ENCODE measurements at places on chromosomes 5 and 9.

DNA sequence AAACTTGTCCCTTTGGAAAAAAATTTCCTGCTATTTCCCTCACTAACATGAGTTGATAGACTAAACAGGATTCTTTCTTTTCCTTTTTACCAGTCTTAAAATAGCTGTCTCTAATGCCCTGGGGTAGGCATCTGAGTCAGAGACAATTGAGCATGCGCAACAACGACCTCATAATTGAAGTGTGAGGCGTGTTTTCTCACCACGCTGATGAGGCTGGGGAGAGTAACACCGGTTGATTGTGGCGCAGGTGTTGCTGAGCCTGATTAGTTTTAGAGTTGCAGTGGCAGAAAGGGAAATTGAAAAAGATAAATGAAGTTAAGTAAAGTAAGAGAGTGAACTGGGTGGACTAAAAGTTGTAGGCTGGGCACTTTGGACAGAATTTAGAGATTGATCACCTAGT lies 213.7 kb downstream of the TLR4 start:
- no peak for DNase-seq

- no peak for DNase-seq
Observed at GRCh38 chr5:1410156-1411014, 34.9 kb downstream of the SLC6A3 start.

- DNase-seq, result no peak
Observed at GRCh38 chr9:27041746-27042145, 36.3 kb upstream of the LRRC19 start.

- DNase-seq, result no peak
Observed at GRCh38 chr5:141155540-141156374, 5.9 kb downstream of the PCDHB6 start.

- DNase-seq, result no peak
Observed at GRCh38 chr5:119943148-119943547, 313.8 kb downstream of the FAM170A start.

DNA sequence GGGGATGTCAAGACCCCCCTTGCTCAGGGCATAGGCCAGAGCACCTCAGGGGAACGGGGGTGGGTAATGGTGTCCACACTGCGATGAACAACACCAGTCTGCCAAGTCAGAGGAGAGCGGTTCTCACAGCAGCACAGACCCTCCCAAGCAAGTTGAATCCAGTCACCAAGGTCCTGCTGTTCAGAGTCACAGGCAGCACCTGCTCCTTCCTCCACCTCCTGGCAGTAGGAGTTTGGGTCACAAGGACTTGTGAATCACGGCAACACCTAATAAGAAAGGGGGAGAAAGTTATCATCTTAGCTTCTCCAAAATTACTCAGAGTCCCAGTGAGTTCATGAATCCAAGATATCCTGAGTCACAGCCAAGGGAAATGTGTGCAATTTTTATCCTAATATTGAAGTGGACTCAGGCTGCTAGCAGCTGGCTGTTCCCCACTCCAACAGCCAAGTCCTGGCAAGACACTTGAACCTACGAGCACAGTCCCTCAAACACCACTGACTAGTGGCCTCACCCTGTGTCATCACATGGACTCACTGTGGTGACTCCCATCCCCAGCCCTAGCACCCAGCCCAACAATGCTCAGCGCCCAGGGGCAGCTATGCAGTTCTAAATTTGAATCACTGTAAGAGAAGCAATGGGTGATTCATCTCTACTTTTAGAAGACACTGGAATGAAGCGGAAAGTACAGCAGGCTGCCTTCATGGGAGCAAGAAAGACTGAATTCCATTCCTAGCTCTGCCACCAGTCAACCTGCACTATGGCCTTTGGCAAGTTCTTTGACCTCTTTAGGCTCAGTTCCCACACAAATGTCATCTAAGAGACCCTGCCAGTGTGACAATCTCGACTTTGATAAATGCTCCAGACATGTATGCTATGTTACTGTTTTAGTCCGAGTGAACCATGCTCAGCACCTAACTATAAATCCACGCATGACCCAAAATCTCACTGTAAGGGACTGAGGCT lies 113.7 kb downstream of the KLHL3 start:
- DNase-seq, result peak; percentile 67

DNA sequence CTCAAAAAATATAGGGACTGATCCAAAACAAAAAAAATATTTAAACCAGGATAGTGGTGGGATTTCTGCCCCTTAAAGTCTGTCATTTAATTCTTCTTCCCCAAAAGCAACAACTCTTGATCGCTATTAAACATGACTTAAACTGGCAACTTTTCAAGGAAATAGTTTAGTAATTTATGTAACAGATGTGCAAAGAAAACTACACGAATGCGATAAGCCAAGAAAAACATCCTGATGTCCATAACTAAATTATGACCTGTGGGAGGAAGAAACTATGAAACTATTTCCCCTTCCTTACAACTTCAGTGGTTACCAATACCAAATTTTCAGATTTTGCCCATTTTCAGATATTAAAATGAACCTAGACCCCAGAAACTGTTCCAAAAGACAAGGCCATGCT lies 31.5 kb downstream of the CLINT1 start:
- no peak for DNase-seq

DNA sequence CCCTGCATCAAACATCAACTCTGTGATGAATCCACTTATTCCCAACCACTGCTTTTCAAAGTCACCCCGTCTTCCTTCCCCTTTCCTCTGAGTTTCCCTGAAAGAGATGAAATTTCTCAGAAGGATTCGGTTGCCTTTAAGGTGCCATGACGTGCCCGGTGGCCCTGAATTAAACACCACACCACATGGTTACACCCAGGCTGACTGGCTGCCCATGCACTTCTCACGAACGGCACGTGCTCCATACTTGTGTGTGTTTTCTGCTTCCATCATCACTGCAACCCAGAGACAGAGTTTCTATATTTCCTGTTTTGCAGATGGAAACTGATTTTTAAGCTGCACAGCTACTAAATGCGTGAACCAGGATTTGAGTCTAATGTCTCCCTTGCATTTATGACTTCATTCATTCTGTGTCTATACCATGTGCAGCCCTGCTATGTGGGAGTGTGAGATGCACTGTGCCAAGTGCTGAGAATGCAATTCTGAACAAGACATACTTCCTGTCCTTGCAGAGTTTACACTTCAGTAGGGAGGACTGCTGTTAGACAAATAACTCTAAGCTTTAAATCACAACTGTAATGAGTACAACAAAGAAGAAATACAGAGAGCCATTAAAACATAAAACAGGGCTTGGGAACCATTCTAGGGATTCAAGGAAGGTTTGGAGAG lies 162.9 kb downstream of the NXNL2 start:
- no peak for DNase-seq

DNA sequence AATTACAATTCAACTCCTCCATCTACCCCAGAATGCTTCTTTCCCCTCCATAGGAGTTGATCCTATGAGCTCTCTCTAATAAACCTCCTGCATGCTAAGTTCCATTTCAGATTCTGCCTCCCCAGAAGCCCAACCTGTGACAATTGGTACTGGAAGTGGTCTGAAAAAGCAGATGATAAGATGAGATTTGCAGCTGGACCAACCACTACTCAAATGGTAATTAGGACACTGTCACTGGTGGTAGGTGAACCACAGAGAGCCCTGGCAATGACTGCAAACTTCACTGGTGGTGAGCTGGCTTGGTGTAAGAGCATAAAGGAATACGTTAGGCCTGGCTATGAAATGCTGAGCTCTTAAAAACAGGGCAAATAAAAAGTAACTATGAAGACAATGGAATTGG lies 112.6 kb downstream of the ESM1 start:
- DNase-seq, result no peak

GRCh38 chr5:25891691-25892090 lies 1146.7 kb downstream of the CDH9 start:
- DNase-seq, result no peak

DNA sequence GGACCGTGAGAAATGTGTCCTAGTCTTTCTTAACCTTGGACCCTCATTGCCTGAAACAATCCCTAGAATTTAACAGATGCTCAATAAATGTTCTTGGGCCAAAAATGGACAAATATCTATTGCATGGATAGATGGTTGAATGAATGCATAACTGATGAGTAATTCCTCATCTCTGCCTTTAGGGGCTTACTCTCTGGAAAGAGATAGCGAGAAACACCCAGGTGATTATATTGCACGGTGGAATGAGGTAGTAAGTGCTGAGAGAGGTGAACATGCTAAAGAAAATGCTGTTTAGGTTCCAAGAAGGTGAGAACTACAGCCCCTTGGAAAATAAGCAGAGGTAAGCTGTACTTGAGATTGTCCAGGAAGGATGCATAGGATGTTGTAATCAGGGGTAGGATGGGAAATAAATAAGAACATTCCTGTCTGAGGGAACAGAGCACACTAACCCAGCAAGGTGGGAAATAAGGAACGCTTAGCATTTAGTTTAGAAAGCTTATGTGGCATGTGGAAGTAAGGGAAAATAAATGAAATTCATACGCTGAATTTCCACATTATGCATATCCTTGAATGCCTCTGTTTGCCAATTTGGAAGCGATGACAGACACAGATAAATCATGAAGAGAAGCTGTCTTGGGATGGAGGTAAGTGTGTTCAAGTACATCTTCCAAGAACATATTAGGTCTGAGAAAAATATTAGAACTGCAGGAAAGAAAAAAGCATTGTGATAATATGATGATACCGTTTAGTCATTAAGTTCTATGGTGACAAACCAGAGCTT lies 426.6 kb downstream of the ARHGEF28 start:
- no peak for DNase-seq

- no peak for DNase-seq
Observed at GRCh38 chr5:134328619-134329018, 38.4 kb downstream of the CDKL3 start.

- DNase-seq, result no peak
Observed at GRCh38 chr9:136656183-136656738, 6.5 kb upstream of the EGFL7 start.

DNA sequence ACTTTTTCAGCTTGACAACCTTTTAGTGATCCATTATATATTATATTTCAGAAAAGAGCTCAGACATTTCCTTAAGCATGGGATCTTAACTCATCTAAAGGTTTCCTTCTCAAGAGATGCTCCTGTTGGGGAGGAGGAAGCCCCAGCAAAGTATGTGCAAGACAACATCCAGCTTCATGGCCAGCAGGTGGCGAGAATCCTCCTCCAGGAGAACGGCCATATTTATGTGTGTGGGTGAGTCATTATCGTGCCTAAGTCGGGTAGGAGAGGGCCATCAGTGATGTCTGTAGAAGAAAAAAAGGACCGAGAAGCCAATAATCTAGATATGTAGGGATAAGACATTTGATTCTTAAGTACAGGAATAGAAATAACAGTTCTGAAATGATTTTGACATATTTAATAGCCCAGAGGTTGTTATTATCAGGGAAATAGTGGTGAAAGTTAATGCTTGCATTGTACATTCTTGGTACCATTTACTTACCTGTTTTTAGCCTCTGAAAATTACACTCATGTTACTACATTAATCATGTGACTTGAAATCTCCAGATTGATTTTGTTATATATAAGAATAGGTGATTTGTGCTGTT lies 28.2 kb downstream of the MTRR start:
- no peak for DNase-seq

DNA sequence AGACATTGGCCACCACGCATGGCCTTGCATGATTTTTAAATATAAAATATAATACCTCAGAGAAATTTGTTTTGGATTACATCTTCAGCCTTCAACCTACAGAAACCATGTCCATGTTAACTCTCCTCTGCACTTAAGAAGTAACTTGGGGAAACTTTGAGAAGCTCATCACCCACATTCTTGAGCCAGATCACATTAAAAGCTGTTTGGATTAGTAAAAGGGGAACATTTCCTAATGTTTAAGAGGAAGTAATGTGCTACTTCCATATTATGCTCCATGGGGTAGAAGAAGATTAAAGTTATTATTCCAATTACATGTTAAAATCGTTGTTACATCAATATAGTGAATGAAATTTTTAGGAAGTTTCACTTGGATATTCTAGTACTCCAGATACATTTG lies 10.4 kb upstream of the CEP120 start:
- DNase-seq, result no peak

GRCh38 chr9:113592876-113593575 lies 129.5 kb downstream of the RGS3 start:
- no peak for DNase-seq

DNA sequence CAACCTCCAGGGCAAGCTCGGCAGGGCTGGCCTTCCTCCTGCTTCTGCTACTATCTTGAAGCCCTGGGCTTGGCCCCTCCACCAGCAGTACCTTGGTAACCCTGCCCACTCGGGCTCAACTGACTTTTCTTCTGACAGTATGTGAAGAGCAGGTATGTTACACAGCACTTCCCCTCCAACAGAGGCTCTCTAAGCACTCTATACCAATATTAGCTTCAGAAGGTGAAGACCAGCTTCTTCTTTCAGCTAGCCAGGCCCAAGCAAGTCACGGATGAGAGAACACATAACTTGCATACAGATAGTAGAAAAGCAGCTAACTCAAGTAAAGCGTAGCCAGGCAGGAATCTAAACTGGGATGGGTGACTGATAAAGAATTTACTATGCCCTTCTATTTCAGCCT lies 64.3 kb downstream of the FEM1C start:
- no peak for DNase-seq

DNA sequence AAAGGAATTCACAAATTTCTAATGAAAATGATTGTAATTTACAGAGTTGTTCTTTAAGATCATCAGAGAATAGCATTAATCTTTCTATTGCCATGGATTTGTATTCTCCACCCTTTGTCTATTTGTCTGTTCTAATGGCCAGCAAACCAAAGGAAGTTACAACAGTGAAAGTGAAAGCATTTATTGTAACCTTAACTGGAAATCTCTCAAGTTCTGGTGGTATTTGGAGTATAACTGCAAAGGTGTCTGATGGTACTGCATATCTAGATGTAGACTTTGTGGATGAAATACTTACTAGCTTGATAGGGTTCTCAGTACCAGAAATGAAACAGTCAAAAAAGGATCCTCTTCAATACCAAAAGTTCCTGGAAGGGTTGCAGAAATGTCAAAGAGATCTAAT lies 21.7 kb downstream of the RMI1 start:
- DNase-seq, result no peak

DNA sequence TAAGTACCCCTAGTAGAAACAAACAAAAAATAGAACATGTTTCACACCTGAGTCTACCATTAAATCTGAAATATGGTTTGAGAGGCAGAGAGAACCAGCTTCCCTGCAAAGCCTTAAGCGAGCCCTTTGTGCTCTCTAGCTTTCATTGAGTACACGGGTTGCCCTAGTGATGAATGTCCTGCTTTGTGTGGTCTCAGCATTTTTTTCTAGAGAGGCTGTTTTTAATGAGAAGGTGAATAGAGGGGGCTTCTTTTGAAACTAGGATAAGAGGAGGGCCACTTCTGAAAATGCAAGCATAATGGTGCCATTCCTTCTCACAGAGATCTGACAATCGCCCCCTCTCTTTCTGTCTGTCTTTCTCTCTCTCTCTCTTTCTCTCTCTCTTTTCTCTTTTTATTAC lies 131.3 kb downstream of the MACIR start:
- DNase-seq, result no peak

- DNase-seq, result no peak
Observed at GRCh38 chr5:124654418-124654817, 92.0 kb downstream of the ZNF608 start.

GRCh38 chr5:136162008-136162407 lies 29.4 kb downstream of the SMAD5 start:
- DNase-seq, result no peak

- no peak for DNase-seq
Observed at GRCh38 chr5:87946271-87946670, 322.4 kb downstream of the TMEM161B start.
